ENCODE measurements at places on chromosomes 16 and 17.

DNA sequence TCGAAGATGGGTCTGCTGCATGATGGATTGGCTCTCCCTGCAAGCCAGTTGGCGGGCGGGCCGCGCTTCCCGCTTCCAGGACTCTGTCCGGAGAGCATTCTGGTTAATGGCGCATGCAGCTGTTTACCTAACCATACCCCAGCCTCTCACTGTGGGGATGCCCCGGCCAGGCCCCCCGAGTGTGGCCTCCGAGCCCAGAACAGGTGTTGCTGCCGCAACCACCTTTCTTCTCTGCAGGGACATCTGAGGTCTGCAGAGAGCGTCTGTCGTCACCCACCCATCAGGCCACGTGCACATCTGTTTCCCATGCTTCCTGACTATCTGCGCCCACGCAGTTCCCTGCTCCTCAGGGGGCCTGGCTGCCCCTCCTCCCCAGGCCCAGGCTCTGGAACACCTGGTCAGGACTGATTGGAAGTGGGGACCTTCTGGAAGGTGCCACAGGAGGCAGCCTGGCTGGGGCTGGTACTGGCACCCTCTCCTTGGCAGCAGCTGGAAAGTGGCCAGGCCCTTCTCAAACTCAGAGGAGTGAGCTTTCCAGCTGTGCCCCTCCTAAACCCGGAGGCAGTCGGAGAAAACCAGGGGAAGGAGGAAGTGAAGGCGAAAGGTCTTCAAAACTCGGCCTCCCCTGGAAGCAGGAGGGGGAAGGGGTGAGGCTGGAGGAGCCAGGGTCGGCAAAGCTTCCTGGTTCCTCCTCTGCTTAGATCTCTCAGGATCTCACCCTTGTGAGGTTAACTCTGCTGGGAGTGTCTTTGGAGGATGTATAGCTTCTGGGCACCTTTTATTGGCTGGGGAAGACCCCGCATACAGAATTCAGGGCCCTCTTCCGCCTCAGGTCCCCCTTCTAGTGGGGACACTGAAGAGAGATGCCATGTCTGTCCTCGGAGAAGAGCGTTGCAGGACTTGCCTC, 64.5 kb upstream of the CIBAR2 start:
- no peak for DNase-seq

- DNase-seq: peak; percentile 49
Measured at GRCh38 chr16:84922351-84923120, 88.8 kb downstream of the ZDHHC7 start.

DNA sequence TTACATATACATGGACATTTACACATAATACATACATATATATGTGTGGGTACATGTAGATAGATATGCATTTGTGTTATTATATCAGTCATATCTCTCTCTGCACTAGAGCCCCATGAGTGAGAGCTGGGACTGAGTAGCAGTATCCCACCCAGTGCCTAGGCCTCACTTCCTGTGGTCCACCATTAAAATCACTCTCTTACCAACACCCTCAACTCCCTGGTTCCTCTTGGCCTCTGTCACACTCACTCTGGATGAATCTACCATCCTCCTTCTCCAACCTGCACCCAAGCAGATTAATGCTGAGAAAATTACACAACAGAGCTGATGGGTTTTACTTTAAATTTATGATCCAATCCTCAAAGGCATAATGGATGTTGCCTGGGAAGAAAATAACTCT, 4.9 kb upstream of the LYRM9 start:
- no peak for DNase-seq

- no peak for DNase-seq
Measured at GRCh38 chr17:75475851-75476250, 19.4 kb downstream of the TMEM94 start.

DNA sequence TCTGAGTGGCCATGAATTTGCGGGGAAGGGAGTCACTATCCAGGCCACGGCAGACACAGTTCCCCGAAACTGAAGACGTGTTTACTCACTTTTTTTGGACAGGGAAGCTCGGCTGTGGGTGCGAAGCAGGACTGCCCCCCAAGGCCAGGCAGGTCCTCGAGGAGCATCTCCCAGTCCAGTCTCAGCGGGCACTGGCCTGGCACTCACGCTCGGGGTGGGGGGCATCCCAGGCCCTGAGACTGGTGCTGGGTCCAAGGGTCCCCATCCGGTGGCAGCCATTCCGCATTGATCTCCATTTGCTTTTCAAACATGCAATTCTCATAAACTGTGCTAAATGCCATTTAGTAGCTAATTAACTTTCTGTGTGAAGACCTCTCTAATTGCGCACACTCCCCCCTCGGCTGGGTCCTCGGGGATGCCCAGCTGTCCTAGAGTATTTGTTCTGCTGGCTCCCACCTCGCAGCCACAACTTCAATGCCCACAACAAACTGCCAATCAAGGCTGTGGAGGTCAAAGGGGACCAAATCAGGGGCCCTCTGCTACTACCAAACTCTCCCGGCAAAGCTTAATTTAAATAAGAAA, 50.2 kb downstream of the TBC1D16 start:
- no peak for DNase-seq

DNA sequence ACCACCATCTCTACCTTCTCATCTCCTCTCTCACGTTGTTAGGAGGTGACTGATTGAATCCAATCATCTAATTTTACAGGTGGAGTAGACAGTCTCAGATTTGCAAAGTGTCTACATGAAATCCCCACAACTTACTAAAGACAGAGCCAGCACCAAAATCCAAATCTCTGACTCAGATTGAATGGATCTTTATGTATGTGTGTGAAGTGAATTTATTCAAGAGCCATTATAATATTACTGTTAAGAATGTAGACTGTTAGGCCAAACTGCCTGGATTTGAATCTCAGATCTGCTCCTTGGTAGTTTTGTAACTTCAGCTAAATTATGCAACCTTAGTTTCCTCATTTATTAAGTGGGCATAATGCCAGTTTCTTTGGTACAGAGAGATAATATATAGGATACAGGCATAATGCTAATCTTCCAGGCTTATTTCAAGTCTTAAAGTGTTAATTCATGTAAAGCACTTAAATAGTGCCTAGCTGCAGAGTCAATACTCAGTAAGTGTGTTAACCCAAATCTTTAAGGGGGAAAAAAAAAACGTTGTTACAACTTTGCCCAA, 12.7 kb downstream of the CNEP1R1 start:
- DNase-seq: no peak
